ENCODE measurements at places on chromosomes 7 and 10.

DNA sequence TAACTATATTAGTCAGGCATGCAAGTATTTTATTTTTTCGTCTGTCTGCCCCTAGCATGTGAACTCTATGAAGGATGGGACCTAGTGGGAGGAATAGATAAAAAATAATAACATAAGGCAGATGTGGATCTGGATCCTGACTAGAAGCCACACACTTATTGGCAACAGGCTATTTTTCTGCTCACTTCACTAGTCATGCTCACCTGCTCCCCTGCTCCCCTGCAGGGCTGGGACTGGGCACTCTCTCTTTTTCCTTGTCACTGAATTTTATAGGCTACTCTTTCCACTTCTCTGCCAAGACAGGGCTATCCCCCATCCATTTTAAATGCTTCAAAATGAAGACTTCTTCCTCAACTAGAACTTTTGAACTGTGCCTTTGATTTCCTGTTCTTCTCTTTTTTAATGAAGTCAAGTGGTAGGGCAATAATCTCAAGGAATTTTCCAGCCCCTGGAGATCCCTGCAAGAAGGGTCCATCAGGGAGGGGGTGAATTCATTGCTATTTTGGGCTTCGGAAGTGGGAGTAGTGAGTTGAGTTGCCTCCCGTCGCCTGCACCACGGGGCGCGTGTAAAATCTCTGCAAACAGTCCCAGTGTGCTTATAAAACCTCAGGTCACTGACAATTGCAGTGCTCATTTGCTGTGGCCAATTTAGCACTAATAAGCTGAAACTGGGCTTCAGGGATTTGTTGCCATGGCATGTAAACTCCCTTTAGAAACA, 156.7 kb upstream of the NPVF start:
- no peak for DNase-seq

- DNase-seq: no peak
Observed at GRCh38 chr7:132424277-132424676, 152.0 kb downstream of the PLXNA4 start.

DNA sequence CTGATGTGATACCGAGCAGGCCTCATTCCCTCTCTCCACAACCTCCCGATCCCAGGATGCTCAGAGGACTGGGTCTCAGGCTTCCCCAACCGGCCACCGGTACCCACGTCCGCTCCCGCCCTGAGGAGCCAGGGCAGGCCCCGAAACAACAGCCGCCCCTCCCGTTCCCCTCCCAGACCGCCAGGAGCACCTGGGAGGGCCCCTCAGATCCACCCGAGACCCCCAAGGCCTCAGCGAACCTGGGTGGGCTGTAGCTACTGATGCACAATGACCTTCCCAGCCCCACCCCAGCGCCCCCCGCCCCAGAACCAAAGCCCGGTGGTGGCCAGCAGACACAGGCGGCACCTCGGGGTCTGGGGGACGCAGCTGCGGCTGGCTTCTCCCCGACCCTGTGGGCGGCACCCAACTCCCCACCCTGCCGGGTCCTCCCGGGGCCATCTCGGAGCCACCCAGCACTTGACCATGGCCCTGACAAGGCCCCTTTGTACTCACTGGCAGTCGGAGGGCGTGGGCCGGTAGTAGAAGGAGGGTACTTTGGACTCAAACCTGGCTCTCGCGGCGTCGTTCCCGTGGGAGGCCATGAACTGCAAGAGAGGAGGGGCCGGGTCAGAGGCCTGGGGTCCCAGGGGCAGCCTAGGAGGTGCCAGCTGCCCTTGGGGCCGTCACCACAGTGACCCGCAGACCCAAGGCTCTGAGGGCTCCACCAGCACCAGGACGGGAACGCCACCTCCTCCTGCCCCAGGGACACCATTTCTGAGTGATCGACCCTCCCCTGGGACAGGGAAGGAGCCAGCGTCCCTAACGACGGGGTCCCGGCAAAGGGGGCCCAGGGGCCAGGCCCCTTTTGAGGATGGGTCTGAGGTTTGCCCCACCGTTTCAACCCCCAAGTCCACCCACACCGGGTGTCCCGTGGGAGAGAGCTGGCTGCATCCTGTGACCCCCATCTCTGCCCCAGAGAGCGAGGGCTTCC, 28.1 kb downstream of the ADAP1 start:
- no peak for DNase-seq

DNA sequence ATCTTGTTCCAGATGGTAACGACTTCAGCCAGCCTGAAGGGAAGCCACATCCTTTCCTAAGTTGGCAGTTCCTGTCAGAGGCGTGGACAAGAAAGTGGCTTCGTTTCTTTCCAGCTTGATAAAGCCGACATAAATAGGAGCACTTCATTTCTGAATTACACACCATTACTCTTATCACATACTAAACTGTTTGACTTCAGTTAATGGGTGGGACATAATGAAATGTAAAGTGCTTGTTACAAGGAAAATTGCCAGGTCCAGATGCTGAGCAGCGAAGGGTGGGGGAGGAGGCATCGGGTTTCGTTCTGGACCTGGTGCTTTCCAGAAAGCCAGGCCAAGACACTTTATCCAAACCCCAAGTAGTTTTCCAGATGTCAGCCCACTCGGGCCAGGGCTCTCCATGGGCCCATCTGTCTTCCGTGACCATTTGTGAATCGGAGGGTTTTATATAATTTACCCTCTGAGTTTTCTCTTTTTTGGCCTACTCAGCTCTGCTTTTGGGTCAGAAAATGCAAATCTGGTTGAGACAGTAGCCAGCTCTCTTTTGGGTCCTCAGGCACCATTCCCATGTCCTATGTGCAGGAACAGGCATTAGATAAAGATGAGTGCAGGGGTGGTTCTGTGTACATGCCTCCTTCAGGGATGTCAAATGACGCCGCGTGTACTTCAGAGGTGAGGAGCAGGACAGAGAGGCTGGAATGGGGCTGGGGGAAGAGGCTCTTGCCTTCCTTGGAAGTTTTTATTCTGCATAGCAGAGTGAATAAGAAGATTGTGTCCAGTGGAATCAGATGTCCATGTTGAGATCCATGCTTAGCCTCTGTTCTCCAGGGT, 90.2 kb downstream of the TACC2 start:
- no peak for DNase-seq

DNA sequence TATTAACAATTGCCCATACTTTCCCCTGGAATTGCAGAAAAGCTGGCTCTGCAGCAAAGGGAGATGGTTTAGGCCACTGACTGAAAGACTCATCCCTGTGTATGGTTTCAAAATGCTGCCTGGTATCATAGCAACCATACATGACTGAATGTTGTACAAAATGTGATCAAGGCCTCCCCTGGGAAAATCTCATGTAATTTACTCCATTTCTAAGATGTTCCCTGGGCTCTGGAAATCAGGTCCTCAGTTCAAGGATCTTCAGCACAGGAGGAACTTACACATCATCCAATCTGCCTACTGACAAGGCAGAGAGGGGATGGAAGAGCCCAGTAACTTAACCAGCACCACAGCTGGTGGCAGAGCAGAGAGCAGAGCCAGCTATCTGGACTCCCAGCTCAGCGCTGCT, 111.8 kb downstream of the JAZF1 start:
- DNase-seq: peak; percentile 47

GRCh38 chr7:80821771-80822319, 97.0 kb downstream of the SEMA3C start:
- peak; percentile 46 for DNase-seq

DNA sequence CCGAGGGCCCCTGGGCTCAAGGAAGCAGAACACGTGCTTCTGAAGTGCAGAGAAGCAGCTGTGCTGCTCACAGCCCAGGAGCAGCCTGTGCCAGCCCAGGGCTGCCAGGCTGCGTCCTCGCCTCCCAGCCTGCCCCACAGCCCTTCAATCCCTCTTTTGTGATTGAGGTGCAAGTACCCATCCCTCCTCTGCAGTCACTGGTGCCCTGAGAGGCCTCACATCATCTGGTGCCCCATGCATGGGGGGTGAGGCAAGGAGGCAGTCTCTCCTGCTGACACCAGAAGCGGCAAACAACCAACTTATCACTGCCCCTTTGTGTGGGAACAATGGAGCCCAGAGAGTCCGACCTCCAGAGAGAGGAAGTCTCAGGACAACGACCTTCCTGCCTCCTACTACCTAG, 49.8 kb upstream of the FGFR2 start:
- DNase-seq: no peak

GRCh38 chr10:71266147-71266917, 52.7 kb upstream of the SLC29A3 start:
- DNase-seq: peak; percentile 18

DNA sequence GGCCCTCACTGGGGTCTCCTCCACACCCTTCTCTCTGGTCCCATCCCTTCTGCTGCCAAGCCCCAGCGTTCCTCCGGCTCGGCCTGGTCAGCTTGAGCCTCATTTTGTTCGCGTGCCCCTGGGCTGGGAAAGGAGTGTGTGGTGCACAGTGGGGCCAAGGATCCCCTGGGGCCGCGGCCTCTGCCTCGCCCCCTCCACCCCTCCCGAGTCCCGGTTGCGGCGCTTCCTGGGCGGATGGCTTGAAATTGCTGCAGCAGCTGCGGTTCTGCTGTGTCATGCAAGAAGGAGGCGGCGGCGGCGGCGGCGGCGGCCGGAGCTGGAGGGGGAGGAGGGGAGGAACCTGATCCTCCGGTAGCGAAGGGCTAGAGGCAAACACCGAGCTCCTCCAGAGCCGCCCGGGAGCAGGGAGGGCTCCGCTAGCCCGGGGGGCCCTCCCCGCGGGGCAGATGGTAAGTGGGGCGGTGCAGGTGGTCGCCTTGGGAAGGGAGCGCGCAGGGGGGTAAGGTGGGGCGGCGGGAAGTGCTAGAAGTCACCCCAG, 217.8 kb upstream of the MKLN1 start:
- peak; percentile 93 for DNase-seq

DNA sequence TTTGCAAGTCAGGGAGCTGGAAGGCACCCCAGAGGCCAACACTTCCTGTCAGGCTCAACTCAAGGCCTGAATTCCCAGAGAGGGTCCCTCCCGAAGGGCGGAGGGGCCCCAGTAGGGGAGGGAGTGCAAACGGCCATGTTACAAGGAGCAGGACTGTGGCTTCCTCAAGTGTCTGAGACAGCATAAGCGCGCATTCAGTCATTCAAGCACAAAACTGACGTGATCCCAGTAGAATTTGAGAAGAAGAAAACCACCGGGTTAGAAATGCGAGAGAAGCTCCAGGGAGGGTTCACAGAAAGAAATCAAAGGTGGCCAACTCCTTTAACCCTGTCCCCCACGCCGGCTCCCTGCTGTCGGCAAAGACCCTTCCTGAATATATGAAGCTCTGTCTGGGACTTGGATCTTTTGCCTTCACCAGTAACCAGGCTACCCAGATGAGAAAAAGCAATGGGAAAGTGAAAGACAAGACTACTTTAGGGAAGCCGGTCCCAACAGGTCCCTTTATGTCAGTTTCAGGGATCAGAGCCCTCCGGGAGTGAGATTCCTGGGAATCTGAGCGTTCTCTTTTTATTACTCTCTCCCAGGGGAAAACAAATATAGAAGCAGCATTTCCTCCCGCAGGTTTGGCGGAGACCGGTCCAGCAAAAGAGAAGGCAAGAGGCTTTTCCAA, 1.3 kb downstream of the AFAP1L2 start:
- no peak for DNase-seq

DNA sequence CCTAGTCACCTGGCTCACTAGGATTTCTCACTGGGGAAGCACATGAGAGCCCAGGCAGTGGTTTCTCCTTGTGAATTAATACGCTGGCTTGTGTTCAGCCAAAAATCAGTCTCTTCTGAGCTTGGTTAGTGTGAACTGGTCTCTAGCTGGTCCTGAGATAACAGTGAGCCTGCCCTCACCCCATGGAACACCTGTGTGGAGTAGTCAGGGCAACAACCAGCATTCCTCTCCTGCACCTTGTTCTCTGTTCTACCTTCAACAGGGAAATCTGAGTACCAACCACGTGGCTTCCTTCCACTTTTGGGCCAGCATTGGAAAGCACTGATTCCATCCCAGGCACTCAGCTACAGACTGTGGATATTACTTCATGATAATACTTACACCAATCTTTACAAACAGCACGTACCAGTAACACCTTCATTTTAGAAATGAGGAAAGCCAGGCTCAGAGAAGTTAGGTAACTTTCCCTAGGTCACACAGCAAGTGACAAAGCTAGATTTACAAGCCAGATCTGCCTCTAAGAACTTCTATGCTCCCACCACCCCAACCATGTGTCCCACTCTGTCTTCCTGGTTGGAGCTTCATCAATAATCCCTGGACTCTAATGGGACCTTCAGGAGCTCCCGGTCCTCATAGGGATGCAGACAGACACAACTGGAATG, 106.6 kb downstream of the GRID1 start:
- DNase-seq: no peak

GRCh38 chr7:72437061-72437585, 25.0 kb upstream of the CALN1 start:
- DNase-seq: no peak

GRCh38 chr7:159121476-159121875, 23.2 kb downstream of the VIPR2 start:
- no peak for DNase-seq

- no peak for DNase-seq
Observed at GRCh38 chr10:2340831-2341647, 603.7 kb upstream of the ADARB2 start.

DNA sequence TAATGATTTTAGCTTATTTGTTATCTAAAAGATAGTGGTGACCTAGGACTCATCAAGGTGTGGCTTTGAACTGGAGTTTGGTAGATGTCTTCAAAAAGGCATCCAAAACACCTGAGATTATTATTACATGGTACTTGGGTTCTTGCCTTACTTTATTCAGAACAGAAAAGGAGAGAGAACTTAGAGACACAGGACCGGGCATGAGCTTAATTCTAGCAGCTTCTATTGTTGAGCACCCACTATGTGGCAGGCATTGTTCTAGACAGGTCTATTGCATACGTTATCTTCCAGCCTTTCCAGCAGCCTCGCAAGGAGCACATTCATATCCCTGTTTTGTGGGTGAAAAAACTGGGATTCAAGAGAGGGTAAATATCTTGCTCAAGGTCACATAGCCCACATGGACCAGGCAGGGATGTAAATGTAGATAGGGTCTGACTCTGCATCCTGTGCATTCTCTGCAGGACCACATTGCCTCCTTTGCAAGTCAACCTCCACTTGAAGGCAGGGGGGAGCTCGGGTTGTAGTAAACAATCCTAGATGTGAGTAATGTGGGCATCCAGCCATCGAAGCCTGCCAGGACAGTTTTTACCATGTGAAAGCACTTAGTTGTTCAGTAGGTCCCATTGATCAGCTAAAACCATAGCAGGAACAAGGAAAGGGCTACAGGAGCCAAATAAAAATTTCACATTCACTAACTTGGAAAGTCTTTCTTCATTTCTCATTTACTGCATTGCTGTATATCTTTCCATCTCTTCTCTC, 551.4 kb downstream of the LRMDA start:
- peak; percentile 6 for DNase-seq

GRCh38 chr7:127208351-127208750, 44.4 kb downstream of the GRM8 start:
- DNase-seq: no peak

- peak; percentile 24 for DNase-seq
Observed at GRCh38 chr7:41637049-41637448, 65.8 kb downstream of the INHBA start.

GRCh38 chr10:78784546-78784945, 284.2 kb upstream of the ZMIZ1 start:
- DNase-seq: no peak

GRCh38 chr10:13046851-13047528, 45.5 kb upstream of the CCDC3 start:
- no peak for DNase-seq

GRCh38 chr7:36916116-36916515, 191.8 kb upstream of the AOAH start:
- no peak for DNase-seq

Data from iris pigment epithelial cell (primary cell).